Activated naive CD4-positive, alpha-beta T cell treated with Interleukin-2 at 50 U/mL for 16 hours (primary cell): ENCODE measurements at places on chromosomes 11 and 22.

DNA sequence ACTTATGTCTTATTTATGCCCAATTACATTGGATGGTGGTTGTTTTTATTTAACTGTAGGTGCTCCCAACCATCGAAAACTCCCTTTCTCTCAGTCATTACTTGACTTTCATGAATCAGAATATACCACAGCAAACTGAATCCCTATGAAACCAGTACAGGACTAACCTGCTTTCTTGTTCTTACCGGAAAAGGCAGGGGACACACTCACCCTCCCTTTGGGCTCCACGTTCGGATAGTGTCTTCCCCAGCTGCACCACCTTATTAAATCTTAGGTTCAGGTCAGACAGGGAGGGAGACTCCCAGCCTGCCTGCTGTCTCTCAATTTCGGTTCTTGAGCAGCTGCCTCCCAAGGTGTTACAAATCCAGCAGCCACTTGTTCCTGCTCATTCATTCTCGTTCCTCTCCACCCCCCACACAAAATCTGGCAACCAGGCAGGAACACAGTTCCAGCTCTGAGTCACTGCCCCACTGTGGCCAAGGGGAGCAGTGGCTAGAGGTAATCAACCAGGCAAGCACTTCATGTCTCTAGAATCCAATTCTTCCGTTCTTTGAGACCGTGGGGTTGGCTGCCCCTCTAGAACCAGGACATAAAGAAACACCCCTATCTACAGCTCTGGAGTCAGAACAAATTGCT, 133.0 kb downstream of the PLEKHA7 start:
- DNase-seq: no peak

GRCh38 chr11:70012134-70012733, 65.9 kb upstream of the ANO1 start:
- no peak for DNase-seq

DNA sequence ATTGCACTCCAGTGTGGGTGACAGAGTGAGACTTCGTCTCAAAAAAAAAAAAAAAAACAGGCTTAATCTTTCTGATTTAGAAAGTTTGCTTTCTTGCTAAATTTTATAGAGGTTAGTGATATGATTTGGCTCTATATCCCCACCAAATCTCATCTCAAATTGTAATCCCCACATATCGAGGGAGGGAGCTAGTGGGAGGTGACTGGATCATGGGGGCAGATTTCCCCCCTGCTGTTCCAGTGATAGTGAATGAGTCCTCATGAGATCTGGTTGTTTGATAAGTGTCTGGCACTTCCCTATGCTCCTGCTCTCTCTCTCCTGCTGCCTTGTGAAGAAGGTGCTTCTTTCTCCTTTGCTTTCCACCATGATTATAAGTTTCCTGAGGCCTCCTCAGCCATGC, 90.9 kb downstream of the OSBP2 start:
- DNase-seq: no peak

DNA sequence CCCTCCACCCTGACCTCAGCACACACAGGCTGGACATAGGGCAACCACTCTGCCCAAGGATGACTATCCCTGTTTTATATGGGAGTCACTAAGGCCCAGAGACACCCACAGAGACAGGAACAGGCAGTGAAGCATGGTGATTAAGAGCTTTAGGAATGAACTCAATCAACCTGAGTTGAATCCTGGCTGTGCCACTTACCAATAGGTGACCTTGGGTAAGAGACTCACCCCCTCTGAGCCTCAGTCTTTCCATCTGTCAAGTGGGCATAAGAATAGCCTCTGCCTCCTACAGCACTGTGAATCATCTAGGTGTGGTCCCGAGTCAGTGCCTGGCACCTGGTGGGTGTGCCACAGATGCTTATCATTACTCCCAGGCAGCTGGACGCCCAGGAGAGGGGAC, 6.8 kb downstream of the CRYBB1 start:
- no peak for DNase-seq

DNA sequence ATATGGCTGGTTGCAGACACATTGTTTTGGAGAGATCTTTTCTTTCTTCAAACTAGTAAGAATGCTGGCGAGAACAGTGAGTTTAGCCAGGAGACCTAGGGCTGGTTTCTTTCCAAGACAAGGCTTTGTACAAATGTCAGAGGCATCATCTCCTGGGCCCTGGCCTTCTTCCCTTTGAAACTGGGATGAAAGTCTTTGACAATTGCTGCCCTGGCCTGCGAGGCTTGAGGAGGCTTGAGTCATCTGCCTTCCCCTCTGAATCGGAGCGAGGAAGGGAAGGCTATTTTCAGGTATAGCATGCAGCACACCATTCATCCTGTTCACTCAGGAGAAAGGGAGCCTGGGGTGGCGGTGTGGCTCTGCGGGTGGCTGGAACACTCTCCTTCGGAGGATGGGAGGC, 21.5 kb upstream of the PARVG start:
- DNase-seq: no peak

DNA sequence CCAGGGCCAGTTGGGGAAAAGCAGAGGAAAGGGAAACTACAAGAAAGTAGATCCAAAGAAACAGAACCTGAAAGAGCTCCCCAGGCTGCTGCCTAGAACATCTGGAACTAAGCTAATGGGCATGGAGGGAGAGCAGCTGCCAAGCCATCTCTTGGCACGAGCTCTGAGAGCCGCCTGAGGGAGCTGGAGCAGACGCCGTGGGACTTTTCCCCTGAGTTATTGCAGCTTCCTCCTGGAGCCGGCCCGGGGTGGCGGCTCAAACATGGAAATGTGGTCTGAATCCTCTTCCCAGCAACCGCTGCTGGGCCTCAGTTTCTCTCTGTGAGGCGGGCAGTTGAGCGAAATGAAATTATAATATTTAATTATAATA, 41.8 kb downstream of the LIF start:
- DNase-seq: no peak

DNA sequence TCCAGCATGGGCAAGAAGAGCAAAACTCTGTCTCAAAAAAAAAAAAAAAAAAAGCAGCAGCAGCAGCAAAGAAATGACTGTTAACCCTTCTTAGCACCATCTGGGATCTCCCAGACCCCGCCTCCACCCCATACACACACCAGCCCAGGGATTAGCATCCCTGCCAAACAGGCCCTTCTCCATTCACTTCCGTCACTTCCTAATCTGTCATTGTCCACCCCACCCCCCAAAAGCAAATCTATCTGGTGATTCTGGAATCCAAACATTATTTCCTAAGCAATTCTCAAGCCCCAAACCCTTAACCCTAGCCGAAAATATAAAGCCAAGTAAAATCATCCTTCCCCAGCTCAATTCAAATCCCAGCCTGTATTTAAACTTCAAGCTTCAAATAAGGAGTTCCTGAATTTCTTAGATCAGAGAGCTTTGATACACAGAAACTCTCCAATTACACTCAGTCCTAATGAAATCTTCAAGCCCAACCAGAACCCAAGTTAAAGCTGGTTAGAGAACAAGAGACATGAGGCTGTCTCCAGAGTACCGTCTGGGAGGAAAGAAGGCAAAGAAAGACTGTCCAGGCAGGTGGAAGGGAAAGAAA, 6.0 kb upstream of the AHNAK start:
- no peak for DNase-seq

DNA sequence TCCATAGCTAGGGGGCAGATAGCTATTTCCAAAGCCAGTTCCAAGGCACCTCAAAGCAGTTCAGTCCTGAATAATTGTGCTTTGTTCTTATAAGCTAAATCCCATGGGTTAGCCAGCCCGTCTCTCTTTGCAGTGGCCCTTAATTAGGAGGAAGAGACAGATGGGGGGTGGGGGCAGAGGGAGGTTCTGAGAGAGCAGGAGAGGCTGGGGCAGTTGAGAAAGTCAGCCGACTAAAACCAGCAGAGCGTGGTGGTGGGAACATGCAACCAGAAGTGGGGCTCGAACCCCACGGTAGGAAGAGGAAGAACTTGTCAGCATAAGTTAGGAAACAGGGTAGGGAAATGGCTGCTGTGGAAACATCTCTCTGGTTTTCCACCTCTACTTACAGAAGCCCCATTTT, 10.9 kb upstream of the SCN4B start:
- DNase-seq: no peak

- no peak for DNase-seq
These were observed 177.3 kb upstream of the SORL1-AS1 start for GRCh38 chr11:121630041-121630440.

GRCh38 chr11:65381716-65382032, 772 bp downstream of the SLC25A45 start:
- DNase-seq: no peak
